ENCODE measurements at places on chromosomes 3 and 15. TPM values are rescaled to one million over a fixed set of nuclear protein-coding genes. Genes with fewer than 3 reads are reported as not detected.

Gene UNC13C
- total RNA-seq, result not detected

Gene GOLGA8K
- total RNA-seq, result not detected

Gene TMEM207
- total RNA-seq, result not detected

Gene ETFA
- total RNA-seq, result 170 TPM

Gene GRK7
- not detected for total RNA-seq

Gene NAA80
- 18.1 TPM for total RNA-seq

GRCh38 chr3:71581457-71582035 is 2.0 kb downstream of the FOXP1 start:
- H3K4me3 ChIP-seq, result peak overlapping the region; percentile 81
- H3K27ac ChIP-seq, result peak overlapping the region; percentile 97
- peaks cover 64% of the 10 kb centered on the region for H3K4me1 ChIP-seq

DNA sequence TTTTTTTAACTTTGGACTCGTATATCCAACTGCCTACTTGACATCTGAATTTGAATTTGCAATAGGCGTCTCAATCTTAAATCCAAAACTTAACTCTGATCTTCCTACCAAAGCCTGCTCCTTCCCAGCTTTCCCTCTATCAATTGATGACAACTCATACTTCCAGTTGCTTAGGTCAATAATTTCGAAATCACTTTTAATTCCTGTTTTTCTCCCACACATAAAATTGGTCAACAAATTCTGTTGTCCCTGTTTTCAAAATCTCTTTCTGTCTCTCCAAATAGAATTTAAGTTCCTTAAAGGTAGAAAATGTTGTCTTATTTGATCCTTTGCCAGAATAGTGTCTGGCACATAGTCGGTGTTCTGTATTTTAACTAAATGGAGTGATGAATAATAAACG is 332.4 kb downstream of the SATB1 start:
- no peak overlapping the region for H3K4me3 ChIP-seq
- no peaks in the 10 kb centered on the region for H3K4me1 ChIP-seq
- no peaks in the 10 kb centered on the region for H3K36me3 ChIP-seq
- no peak overlapping the region for H3K27ac ChIP-seq
- no peaks in the 10 kb centered on the region for H3K27me3 ChIP-seq
- no peak for DNase-seq

GRCh38 chr15:85871545-85871944 is 76.8 kb upstream of the KLHL25 start:
- DNase-seq, result no peak
- H3K27me3 ChIP-seq, result 0 out of 2 replicates have a peak, but pooled peaks cover 3% of the 10 kb centered on the region
- H3K36me3 ChIP-seq, result no peaks in the 10 kb centered on the region

DNA sequence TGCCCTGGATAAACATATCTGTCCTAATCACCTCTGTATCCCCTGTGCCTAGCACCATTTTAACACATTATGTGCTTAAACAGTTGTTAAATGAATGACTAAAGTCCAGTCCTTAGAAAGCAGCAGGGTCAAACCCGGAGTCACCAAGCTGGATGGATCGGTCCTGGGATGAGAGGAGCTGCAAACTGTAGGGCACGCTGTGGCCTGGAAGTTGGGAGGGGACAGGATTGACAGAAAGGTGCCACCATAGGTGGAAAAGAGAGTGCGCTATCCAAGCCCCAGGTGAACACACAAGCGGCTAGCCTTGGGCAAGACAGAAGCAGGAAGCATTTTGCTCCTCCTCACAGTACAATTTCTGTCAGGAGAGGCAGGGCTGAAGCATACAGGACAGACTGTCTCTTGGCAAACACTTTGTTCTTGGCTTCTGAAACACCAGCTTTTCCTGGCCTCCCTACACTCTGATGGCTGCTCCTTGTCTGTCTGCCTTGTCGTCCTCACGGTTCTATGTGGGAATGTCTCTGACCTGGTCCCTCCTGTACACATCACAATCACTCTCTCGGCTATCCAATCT is 48.4 kb upstream of the KY start:
- H3K4me1 ChIP-seq, result no peaks in the 10 kb centered on the region
- DNase-seq, result no peak
- no peak overlapping the region for H3K4me3 ChIP-seq
- peaks cover 3% of the 10 kb centered on the region for H3K27me3 ChIP-seq

DNA sequence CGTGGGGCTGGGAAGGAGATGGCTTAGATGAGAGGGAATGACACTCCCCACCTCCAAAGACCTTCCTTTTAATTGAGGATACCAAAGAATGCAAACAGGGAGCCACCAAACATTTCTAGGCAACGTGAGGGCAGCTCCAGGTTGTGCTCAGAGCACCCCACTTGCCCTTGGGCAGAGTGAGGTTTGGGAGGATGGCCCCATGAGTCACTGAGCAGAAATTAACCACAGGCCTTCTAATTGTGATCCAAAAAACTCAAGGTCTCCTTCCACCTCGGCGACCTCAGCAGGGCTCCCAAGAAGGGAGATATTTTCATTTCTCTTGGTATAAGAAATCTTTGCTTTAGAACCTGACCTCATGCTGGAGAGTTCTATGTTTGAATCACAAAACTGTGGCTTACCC is 305.0 kb upstream of the TPM1 start:
- H3K27me3 ChIP-seq, result no peaks in the 10 kb centered on the region
- H3K27ac ChIP-seq, result no peak overlapping the region
- no peak for DNase-seq
- no peak overlapping the region for H3K4me3 ChIP-seq
- no peaks in the 10 kb centered on the region for H3K36me3 ChIP-seq

- H3K27ac ChIP-seq, result no peak within 1 kb of the TSS
- H3K4me1 ChIP-seq, result no peaks in the 10 kb centered on the region
- H3K36me3 ChIP-seq, result no peaks in the 10 kb centered on the region
- no peak for DNase-seq
- H3K4me3 ChIP-seq, result no peak within 1 kb of the TSS
Measured at GRCh38 chr3:192727032-192727847, at the start of gene FGF12. TSS of gene FGF12 (minus strand) at chr3:192727541.

DNA sequence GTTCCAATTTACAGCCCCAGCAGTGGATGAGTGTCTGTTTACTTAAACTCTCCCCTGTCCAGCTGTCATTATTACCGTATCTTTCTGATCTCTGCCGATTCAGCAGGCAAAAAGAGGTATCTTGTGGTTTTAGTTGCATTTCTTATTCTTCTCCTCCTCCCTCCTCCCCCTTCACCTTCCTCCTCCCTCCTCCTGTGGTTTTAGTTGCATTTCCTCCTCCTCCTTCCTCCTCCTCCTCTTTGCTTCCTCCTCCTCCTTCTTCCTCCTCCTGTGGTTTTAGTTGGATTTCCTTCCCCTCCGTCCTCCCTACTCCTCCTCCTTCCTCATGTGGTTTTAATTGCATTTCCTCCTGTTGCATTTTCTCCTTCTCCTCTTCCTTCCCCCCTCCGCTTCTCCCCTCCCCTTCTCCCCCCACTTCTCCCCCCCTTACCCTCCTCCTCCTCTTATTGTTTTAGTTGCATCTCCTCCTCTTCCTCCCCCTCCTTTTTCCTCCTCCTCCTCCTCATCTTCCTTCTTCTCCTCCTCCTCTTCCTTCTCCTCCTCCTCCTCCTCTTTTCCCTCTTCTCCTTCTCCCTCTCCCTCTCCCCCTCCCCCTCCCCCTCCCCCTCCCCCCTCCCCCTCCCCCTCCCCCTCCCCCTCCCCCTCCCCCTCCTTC is 25.3 kb upstream of the VPS33B start:
- no peaks in the 10 kb centered on the region for H3K36me3 ChIP-seq
- no peak overlapping the region for H3K4me3 ChIP-seq
- no peak overlapping the region for H3K27ac ChIP-seq
- H3K4me1 ChIP-seq, result peaks cover 12% of the 10 kb centered on the region

- no peak overlapping the region for H3K27ac ChIP-seq
- no peaks in the 10 kb centered on the region for H3K36me3 ChIP-seq
- no peaks in the 10 kb centered on the region for H3K27me3 ChIP-seq
- DNase-seq, result no peak
Measured at GRCh38 chr3:40546816-40547215, 22.1 kb downstream of the ZNF621 start.

GRCh38 chr3:160583451-160583850 is 18.1 kb upstream of the KPNA4 start:
- DNase-seq, result no peak
- no peak overlapping the region for H3K27ac ChIP-seq
- H3K4me1 ChIP-seq, result no peaks in the 10 kb centered on the region
- H3K4me3 ChIP-seq, result no peak overlapping the region

DNA sequence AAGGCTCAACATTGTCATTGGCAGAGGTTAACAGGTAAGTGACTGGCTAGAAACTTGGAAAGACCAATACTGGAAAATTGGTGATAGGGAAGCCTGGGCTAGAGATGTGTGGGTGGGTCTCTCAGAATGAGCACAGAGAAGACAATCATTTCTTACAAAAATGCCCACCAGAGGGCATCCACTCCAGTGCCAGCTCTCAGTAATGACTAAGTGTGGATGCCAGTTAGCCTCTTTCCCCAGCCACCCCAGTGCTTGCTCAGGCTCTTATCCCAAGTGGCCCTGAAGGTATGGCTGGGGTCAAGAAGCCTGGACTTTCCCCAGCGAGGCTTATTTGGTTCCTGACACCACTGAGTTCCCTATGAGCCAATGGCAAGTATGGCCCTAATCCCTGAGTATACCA is 115.9 kb upstream of the ST8SIA2 start:
- H3K27ac ChIP-seq, result no peak overlapping the region
- no peaks in the 10 kb centered on the region for H3K27me3 ChIP-seq
- H3K36me3 ChIP-seq, result no peaks in the 10 kb centered on the region
- peak; percentile 71 for DNase-seq
- H3K4me1 ChIP-seq, result peaks cover 3% of the 10 kb centered on the region

DNA sequence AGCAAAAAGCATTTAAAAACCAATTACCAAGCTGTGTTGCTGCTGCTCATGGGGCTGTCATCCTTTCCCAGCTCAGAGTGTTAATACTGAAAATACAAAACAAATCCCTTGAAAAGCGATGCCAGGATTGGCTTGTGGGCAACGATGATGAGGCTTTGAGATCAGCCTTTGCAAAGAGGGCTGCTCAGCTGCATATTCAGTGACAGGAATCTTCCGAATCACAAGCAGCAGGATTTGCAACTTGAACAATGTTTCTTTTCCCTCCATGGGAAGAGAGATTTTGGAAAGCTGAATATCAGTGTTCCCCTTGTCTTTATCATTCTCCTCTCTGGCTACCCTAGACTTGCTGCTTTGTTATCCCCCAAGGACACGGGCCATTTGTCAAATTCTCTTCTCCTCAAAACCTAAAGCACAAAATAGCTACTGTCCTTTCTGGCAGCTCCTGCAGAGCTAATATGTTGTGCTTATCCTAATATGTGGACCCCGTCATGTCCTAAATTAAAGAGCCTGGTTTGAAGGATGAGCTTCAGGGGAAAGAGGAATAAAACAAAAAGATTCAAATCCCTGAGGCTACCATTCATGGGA is 375.8 kb downstream of the GAP43 start:
- H3K36me3 ChIP-seq, result no peaks in the 10 kb centered on the region
- H3K27me3 ChIP-seq, result no peaks in the 10 kb centered on the region
- H3K27ac ChIP-seq, result no peak overlapping the region
- no peak for DNase-seq
- no peak overlapping the region for H3K4me3 ChIP-seq

- DNase-seq, result no peak
- no peaks in the 10 kb centered on the region for H3K4me1 ChIP-seq
- H3K27ac ChIP-seq, result no peak overlapping the region
- H3K36me3 ChIP-seq, result no peaks in the 10 kb centered on the region
- H3K27me3 ChIP-seq, result no peaks in the 10 kb centered on the region
- no peak overlapping the region for H3K4me3 ChIP-seq
Measured at GRCh38 chr3:59473636-59474035, 423.8 kb upstream of the CFAP20DC start.

- no peak for DNase-seq
- no peaks in the 10 kb centered on the region for H3K27me3 ChIP-seq
- no peak overlapping the region for H3K4me3 ChIP-seq
- H3K27ac ChIP-seq, result no peak overlapping the region
- H3K4me1 ChIP-seq, result 0 out of 2 replicates have a peak, but pooled peaks cover 11% of the 10 kb centered on the region
Measured at GRCh38 chr3:55765906-55766701, 279.0 kb upstream of the WNT5A start.

DNA sequence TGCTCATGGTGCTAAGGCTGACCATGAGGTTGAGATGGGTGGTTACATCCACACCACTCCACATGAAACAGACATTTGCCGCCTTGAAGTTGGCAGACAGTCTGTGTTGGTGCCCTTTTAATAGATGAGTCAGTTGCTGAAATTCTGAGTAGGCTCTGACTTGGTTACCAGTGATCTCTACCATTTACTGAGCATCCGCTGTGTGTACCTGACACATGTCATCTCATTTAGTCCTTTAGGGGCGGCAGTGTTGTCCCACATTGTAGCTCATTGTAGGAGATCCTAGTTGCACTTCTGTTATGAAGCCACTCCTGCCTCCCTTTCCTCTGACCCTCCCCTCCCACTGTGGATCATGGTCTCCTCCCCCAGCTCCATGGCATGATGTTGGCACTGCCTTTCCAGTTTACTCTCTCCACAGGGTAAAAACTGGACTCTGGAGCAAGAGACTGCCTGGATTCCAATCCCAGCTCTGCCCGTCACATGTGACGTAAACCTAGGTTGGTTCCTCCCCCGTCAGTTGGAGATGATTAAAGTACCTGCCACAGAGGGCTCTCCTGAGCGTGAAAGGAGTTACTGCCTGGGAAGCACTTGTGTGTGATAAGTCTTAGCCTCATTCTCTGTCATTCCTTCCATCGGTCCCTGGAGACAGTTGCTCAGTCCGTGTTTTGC is 21.6 kb downstream of the SLCO3A1 start:
- peaks cover 6% of the 10 kb centered on the region for H3K36me3 ChIP-seq
- no peak overlapping the region for H3K27ac ChIP-seq
- H3K4me3 ChIP-seq, result no peak overlapping the region
- DNase-seq, result no peak
- H3K4me1 ChIP-seq, result peaks cover 12% of the 10 kb centered on the region

Measured in Karpas-422 (cell line).